SJSA1 (cell line): ENCODE measurements at places on chromosomes 5 and 9.
A peak's percentile ranks its signal among the peaks of the same experiment; 100 is the strongest.

- no peak for DNase-seq
Measured at GRCh38 chr5:7916171-7916804, 47.3 kb downstream of the MTRR start.

DNA sequence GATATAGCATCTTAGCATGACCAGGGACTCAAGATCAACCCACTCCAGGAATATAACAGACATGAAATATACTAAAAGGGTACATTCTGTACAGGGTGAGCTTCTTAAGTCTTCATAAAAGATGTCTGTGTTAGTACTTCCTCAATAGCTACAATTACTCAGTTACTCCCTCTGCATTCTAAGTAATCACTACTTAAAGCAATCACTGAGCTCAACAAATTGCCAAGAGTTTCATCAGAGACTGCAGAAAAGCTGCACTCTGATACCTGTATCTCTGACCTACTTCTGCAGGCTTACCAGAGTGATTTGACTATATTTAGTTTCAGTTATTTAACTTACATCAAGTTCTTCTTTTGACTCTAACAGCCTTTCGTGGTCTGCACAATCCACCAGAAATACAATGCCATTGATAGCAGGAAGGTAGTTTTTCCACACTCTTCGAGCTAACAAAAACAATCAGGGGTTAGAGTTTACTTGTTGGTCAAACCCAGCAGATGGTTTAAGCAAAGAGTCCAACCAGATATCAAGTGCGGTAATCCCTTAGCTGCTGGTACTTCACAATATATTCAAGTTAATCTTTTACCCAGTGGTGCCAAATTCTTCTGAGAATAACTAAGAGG, 23.3 kb downstream of the SAR1B start:
- no peak for DNase-seq

GRCh38 chr5:16271851-16272250, 92.3 kb upstream of the MARCHF11 start:
- DNase-seq: no peak

GRCh38 chr9:131480258-131480657, 22.5 kb upstream of the POMT1 start:
- DNase-seq: no peak

DNA sequence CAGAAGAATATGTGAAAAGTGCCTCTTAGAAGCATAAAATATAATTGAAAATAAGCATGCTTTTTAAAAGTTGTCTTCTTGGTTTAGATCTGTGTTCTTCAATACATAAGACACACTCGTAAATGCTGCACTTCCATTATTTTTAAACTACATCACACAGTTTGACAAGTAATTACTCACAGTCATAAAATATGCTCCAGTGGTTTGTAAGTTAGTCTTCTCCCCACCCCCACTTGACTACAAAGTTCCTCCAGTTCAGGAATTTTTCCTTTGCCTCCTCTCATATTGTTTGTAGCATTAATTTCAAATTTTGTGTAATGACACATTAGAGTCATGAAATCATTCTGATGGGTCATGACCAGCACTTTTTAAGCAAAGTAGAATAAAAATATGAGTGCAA, 60.3 kb upstream of the PTGER4 start:
- no peak for DNase-seq

- DNase-seq: no peak
Measured at GRCh38 chr5:16852251-16853005, 83.7 kb downstream of the MYO10 start.

GRCh38 chr9:133306242-133307204, 29.5 kb downstream of the SURF6 start:
- no peak for DNase-seq

DNA sequence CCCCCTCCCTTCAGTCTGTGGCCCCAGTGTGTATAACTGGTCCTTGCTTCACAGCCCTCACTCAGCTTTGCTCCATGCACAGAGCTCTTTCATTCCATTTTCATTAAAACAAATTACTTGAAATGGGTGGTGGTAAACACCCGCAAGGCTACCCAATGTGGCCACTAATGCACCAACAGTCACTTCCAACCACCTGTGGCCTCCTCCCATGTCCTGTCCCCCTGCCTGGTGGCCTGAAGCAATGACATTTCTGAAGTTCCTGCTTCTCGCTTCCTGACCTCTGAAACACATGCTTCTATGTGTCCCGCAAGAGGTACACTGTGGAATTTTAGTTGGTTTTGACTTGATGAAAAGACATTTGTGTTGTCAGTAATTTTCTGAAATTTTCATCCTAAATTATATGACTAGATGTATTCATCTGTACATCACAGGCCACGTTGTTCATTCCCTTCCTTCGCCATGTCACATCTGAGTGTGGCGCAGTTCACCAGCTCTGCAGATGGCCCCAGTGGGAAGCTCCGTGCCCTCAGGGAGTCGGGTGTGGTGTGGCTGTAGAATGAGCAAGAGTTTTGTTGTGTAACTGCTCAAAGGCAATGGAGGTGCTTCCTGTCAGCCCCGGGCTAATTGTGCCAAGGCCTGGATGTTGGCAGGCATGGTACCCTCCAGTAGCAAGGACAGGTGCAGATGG, 9.6 kb downstream of the ROPN1L start:
- no peak for DNase-seq

DNA sequence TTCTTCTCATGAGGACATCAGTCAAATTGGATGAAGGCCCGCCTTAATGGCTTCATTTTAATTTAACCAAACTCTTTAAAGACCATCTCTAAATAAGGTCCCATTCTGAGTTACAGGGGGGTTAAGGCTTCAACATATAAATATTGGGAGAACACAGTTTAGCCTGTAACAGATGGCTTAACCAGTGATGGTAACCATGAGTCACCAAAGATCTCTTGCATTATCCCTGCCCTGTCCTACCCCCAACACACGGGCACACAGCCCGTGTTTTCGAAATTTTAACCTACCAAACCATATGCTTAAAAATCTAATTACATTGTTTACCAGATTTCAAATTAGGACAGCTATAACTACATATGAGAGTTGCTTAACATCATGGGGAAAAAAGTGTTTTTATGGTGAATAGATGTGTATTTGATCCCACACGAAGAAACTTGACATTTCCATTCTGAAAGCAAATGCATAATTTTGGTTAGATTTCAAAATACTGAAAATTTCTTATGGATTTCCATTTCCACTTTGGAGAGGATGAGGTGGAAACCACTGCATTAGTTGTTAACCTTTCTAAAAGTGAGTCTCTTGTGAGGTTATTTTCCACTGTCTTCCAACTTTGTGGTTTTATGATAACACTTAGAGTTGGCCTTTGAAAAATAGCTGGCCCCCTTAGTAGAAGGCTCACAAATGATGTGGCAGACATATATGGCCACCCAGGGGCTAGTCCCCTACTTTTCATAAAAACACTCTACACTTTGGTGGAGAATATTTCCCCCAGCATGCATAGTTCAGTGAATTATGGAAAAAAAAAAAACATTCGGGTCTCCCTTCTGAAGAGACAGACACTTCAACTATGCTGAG, 849.3 kb downstream of the TLE1 start:
- no peak for DNase-seq

DNA sequence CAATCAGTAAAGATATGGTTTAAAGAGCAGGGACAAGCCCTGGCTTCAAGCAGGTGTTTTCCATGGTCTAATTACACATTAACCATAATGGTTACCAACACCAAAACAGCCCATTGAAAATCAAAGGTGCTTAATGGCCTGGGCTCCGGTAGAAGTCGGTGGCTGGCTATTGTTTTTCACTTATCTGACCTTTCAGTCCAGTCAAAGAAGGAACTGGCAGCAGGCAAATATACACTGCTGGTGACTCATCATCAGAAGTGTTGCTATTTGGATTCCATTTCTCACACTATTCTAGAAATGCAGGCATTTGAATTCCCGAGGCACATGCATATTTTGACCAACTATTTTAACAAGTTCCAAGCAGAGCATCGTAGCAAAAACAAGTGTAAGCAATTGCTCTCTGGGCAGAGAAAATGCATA, 26.3 kb upstream of the GABRP start:
- DNase-seq: peak; percentile 60

- DNase-seq: no peak
Measured at GRCh38 chr9:3151672-3152576, 308.0 kb upstream of the PUM3 start.

DNA sequence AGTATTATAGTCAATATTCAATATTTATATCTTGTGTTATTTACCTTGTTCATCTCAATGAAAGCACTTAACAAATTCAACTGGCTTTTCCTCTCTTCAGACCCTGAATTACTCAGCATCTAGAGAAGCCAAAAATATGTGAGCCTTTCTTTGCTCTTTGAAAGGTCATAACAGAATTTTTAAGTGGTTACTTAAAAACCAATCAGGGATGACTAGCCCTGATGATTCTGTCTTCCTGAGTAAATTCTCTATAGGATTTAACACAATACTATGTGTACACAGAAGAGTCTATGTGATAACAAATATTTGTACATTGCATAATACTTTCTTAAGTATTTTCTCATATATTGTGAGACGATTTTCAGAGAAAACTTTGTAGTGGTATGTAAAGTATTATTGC, 546.3 kb downstream of the MAT2B start:
- peak; percentile 50 for DNase-seq

- no peak for DNase-seq
Measured at GRCh38 chr5:91532779-91533178, 149.7 kb upstream of the ARRDC3 start.

DNA sequence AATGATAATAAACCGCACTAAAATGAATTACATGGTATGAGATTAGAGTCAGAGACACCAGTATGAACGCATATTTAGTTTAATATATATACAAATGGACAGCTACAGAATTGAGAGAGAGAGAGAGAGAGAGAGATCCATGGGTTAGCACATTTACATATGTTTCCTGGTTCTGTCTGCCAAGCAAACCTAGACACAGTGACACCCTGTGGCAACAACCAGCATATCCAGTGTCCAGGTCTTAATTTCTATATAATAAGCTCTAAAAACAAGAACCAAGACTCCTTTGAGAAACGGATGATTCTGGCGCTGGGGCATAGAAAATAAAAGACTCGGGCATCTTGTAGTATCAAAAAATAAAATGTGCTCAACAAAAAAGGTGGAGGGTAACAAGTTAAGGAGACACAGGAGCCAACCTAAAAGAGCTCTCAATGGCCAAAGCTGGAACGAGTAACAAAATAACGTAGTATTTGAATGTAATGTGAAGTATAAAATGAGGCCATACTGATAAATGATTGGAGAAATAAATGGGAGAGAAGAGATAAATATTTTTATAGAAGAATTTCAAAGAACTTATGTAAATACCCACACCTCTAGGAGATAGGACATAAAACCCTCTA, 84.5 kb downstream of the RFX3 start:
- peak; percentile 4 for DNase-seq

GRCh38 chr9:127388856-127389238, 8.1 kb upstream of the SLC2A8 start:
- DNase-seq: no peak

DNA sequence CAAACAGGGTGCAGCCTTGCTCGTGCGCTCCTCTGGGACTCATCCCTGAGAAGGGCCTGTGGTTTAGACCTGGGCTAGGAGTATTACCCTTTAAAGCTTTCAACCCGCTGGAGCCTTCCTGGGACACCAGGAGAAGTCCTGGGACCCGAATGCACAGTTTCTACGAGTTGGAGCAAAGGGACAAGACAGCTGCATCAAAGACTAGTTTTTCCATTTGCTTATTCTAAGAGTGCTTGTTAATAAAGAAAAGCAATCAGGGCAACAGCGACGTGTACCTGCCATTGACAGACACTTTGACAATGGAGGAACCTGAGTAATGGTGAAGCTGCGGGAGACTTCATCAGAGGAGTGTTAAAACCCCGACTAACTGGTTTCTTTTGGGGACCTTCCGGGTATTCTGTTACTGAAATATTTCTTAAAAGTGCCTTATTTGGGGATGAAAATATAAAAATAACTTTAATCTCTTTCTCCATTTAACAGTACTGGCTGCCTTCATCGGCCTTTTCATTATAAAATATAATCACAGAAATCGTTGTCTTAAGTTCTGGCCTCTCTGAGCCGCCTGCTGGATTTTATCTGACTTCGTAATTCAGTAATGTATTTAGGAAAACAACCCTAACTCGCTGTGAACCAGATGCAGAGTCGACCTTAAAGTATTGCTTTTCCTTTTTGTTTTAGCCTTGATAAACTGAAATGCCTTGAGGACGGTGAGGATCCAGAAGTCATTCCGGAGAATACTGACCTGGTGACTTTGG, 732 bp downstream of the SNAPC3 start:
- DNase-seq: no peak

DNA sequence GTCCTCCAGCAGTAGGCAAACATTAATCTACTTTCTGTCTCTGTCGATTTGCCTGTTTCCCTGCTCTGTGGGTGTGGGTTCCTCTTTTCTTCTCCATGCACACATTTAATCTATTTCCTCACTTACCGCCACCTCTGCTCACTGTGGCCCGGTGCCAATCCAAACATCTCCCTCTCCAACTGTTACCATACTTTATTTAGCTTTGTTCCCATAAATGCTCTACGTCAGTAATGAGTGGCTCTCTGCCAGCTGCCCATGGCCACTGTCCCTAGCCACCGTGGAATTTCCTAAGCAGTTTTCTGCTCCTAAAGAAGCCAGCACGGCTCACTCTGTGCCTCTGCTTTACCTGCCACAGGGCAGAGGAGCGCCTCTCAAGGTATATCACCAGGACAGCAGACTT, 19.5 kb upstream of the GOLPH3 start:
- peak; percentile 60 for DNase-seq

- no peak for DNase-seq
Measured at GRCh38 chr9:20997503-20998076, 33.9 kb downstream of the HACD4 start.

GRCh38 chr5:116291271-116291670, 206.4 kb downstream of the COMMD10 start:
- no peak for DNase-seq

DNA sequence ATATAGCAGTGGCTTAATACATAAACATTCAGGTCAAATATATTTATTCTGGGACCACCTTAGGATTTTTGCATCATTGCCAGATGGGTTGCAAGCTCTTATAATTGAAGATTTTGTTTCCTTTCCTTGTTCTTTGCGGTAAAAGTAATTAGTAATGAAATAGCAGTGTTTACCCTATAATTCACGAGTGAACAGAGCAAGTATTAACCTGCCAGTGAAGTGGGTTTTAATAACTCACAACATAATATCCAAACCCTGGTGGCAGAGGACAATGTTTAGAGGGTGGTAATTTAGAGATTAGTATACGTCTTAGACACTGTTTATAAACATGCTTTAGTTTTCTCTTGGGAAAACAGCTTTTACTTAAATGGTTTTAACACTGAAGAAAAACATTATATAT, 11.8 kb downstream of the ARL14EPL start:
- no peak for DNase-seq

GRCh38 chr9:109973336-109973735, 193.3 kb downstream of the PALM2AKAP2 start:
- no peak for DNase-seq

DNA sequence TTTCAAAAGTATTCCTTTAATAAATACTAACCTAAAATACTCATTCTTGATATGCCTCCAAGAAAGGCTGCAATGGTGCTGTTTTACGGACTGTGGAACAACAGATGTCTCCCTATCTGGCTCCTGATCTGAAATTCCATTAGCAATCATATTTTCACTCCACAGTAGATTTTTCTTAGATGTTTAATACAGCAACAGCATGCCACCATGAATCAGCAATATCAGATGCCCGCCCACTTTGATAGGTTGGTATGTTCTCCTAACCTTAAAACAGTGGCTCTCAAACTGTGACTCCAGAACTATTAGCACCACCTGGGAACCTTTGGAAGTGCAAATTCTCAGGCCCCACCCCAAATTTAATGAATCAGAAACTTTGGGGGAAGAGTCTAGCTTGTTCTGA, 110.2 kb downstream of the MLLT3 start:
- no peak for DNase-seq
